ENCODE measurements at places on chromosomes 11 and 22.

- DNase-seq, result no peak
Measured at GRCh38 chr11:61679296-61679695, 895 bp upstream of the DAGLA start.

GRCh38 chr11:12167061-12168000 is 56.9 kb downstream of the MICAL2 start:
- no peak for DNase-seq

- DNase-seq, result no peak
Measured at GRCh38 chr22:50573491-50574382, 4.5 kb downstream of the CPT1B start.

DNA sequence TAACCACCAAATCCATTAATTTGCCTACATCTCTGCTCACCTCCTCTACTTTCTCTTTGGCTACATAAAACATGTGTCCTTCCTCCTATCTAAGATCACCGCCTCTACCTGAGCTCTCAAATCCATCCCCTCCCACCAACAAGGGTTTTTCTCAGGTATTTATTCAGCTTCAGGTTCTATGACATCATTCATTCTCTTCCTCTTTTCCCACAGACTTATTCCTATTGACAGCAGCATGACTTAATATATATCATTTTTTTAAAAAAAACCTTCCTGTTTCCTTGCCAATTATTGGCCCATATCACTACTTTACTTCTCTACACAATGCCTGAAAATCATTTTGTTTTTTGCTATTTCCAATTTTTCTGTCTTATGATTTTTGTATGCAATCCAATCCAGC is 4.4 kb downstream of the CASP12 start:
- DNase-seq, result no peak

DNA sequence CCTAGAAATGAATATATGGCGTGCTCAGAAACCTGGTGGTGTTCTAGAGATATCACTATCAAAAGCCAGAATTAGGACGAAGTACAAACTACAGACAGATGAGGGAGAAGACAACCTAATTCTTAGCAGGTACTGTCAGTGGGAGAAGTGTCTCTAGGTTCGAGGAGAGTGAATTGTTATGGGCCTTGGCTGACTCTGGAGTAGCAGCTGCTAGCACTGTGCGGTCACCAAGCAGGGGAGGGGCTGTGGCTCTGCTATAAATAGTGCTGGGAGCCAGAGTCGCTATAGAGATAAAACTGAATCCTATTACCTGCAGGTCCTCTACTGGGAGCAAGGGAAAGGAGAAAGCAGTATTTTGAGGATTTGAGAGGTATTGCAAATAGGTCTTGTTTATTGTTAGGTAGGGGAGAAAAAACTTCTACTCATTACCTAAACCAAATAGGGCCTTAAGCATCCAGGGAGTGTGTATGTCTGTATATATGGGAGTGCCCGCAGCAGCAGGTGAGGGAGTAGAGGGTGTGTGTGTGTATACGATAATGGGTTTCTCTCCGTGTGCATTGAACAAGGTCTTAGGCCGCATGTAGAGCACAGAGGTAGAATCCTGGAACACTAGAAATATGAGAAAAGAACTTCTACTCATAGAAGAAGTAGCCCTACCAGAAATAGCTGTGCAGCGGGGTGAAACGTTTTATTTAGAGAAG is 2.2 kb downstream of the MADD start:
- DNase-seq, result no peak

GRCh38 chr11:96162816-96163499 is 180.0 kb downstream of the MAML2 start:
- DNase-seq, result no peak

GRCh38 chr11:62108017-62108750 is 15.6 kb upstream of the INCENP start:
- DNase-seq, result peak; percentile 29

DNA sequence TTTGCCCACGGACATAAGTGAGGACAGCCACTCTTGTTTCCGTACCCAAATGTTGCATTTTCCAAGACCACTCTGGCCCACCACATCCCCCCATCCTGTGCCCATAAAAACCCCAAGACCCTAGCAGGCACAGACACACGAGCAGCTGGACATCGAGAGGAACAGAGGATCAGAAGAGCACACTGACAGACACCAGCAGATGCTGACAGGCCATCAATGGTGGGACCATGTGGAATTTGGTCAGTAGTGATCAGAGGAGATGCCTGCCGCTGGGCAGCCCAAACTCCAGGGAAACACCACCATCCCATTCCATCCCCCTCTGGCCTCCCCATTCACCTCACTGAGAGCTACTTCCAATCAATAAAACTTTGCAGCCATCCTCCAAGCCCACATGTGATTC is 87.0 kb downstream of the DLG2 start:
- DNase-seq, result no peak

DNA sequence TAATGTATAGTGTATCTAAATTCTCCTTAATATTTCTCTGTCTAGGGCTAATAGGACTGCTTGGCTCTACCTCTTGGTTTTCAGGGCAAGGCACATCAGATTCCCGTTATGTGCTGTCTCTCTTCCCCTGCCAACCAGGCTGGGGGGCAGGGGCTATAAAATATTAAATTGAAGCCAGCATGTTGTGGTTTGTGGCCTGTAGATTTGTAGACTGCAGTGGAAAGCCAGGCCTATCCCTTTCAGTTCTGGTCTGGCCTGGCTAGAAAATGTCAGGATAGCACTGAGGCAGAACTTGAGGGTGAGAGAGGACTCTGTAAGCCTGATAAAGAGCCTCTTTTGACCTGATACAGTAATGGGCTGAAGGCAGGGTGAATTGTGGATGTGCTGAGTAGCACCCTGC is 14.4 kb upstream of the GRK2 start:
- no peak for DNase-seq

DNA sequence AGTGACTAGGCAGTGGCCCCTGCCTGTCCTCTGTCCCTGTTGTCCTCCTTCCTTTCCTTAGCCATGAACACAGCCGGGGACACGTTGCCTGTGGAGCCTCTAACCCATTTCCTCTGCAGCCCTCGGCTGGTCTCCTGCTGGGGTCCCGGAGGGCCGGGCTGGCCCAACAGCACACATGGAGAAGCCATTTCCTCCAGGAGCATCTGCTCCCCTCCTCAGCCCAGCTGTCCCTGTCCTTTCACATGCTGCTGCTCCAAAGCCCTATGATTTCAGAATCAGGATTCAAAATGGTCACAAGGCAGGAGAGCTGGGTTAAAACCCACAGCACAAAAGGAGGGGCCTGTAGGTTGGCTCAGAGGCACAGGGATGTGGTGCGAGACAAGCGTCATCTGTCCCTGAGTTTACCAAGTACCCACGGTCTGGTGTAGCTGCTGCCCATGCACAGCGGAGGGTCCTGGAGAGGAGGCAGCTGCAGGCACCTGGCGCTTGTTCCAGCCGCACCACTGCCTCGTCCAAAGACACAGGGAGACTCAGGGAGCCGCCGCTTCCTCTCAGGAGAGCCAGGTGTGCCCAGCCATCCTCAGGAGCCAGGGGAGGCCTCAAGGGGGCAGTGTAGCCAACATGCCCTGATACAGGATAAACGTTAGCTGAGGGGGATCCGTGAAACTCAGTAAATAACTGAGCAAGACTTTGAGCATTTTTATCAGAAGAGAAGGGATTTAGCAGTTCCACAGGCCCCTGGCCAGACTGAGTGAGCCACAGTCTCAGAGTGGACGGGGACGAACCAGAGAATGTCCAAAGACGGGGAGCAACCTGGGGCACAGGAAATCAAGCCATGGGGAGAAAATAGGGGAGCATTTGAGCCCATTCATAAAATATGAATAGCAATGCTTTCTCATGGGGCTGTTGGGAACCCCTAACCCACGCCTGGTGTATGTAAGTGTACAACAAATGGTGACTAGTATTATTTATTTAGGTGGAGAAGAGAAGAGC is 3.9 kb upstream of the VSIG10L2 start:
- peak; percentile 61 for DNase-seq

GRCh38 chr11:107856981-107857517 is 1.5 kb downstream of the SLC35F2 start:
- no peak for DNase-seq

GRCh38 chr11:2890466-2891294 is 5.1 kb upstream of the CDKN1C start:
- DNase-seq, result no peak

- DNase-seq, result no peak
Measured at GRCh38 chr11:30760345-30760744, 174.2 kb upstream of the MPPED2 start.

DNA sequence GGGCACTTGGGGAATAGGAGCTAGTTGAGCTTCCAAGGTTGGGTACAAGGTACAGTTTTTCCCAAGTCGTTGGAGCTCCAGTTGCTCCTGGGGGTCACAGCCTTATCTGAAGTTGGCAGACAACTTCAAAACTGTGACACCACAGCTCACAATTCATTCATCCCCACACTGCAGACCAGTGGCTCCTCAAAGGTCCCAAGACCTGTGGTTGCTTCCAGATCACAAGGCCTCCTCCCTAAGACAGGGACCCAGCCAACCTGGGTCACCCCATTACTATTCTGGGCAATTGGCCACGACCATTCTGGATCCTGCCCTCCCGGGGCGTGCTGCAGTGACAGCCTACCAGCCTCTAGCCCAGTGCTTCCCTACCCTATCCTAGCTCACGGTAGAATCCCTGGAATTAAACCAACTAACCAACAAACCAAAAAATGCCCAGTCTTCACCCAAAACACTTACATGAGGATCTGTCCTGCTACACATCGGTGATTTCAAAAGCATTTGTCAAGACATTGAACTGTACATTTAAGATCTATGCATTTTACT is 862 bp upstream of the PDXP start:
- no peak for DNase-seq

GRCh38 chr22:44664149-44664548 is 37.9 kb upstream of the PRR5 start:
- DNase-seq, result peak; percentile 57

GRCh38 chr22:49515475-49515874 is 312.2 kb downstream of the BRD1 start:
- DNase-seq, result no peak

GRCh38 chr22:45026511-45026910 is 16.7 kb upstream of the PHF21B start:
- no peak for DNase-seq

- no peak for DNase-seq
Measured at GRCh38 chr11:131746201-131746600, 375.8 kb downstream of the NTM start.

- DNase-seq, result peak; percentile 82
Measured at GRCh38 chr22:38051900-38052862, 5.0 kb upstream of the PICK1 start.

GRCh38 chr11:12102588-12103410 is 7.6 kb upstream of the MICAL2 start:
- no peak for DNase-seq

GRCh38 chr22:30875481-30876215 is 92.9 kb downstream of the MORC2 start:
- no peak for DNase-seq

GRCh38 chr11:131094827-131095226 is 178.5 kb upstream of the SNX19 start:
- DNase-seq, result no peak

DNA sequence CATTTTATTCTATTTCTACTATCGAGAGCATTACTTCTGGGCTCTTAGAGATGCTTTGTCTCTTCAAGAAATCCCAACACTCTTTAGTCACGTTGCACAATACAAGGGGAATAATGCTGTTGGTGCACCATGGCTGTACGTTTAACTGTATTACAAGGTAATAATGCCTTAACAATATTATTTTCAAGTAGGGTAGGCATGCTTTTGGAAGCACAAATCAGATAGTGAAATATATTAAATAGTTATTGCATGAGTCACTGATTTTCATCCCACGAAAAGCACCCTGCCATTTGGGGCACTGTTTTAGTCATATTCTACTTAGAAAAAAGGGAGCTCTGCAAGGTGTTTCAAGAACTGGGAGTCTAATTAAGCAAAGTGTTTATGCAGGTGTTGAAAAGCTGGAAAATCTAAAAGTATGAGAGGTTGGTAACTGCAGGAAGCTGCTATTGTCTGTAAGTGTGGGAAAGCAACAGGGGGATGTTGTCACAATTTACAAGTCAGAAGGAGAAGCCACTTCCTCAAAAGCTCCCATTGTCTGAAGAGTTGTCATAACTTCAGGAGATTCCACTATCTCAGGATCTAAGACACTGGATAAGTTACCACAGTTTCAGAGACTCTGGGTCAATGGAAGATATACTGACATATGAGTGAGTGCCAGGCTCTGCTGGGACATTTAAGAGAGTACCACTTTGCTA is 218.2 kb downstream of the JRKL start:
- no peak for DNase-seq

DNA sequence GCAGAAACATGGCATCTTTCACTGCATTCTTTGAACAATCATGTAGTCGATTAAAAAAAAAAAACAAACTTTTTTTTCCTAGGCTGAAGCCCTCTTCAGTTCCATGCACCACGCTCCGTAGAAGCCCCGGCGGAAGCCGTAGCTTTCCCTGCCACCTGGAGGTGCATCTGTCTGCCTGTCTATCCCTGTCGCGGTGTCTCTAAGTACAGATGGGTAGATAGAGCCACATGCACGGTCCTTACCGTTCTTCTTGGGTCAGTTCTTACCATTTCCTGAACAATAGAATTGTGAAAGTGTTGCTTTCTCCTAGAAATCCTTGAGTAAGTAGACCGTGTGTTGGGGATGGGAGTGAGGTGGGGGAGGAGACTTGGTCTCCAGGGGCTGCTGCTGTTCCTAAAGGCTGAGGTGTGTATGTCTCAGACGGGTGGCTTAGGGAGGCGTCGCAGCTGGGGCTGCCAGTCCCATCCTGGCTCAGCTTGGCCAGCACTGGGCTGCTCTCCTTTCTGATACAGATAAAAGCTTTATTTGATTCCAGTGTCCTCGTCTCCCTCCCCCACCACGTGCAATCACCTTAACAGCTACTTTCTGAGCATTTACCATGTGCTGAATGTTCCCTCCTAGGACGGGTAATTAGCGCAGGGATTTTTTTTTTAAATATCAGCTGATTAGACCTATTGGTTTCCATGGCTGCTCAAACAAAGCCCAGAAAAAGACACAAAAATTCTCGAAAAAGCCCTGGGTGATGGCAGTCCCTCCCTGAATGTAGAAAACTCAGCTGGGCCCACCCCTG is 46.8 kb downstream of the MACROD1 start:
- DNase-seq, result no peak
